ENCODE measurements at places on chromosomes 5 and 9. TPM values are rescaled to one million over a fixed set of nuclear protein-coding genes. Genes with fewer than 3 reads are reported as not detected.

Gene EQTN
- not detected for total RNA-seq

Gene PCDHGB3
- 1.8 TPM for total RNA-seq

Gene ANKRD20A1
- total RNA-seq = 1.8 TPM

Gene RNF208
- 2.7 TPM for total RNA-seq

GRCh38 chr9:89096807-89097206 is 81.8 kb downstream of the SHC3 start:
- no peak for DNase-seq
- H3K27me3 ChIP-seq = no peaks in the 10 kb centered on the region
- no peaks in the 10 kb centered on the region for H3K36me3 ChIP-seq
- no peak overlapping the region for H3K27ac ChIP-seq
- H3K4me3 ChIP-seq = no peak overlapping the region
- H3K4me1 ChIP-seq = no peaks in the 10 kb centered on the region

DNA sequence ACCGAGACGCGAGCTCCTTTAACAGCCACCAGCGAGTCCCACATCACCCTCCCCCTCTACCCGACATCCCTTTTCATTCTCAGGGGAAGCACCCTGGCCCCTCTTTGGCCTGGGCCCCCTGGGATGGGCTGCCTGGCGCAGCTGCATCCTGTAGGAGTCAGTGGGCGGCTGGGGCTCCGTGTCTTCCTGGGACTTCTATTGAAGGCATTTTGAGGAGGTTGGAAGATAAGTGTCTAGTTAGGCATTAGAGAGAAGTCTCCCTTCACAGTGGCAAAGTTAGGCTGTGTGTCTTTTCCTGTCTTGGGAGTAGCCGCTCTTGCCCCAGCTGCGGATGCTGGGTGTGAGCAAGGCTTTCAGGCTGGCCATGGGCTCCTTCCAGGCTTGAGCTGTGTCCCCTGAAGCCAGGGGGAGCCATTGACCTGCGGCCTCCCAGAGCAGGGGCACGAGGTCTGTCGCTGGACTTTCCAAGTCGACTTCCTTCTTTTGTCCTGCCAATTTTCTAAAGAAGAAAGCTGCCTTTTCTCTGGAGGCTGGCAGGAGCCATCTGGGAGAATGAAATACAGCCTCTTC is 18.6 kb upstream of the NKD2 start:
- H3K4me3 ChIP-seq = no peak overlapping the region
- H3K36me3 ChIP-seq = no peaks in the 10 kb centered on the region
- H3K4me1 ChIP-seq = peaks cover 9% of the 10 kb centered on the region
- peaks cover 73% of the 10 kb centered on the region for H3K27me3 ChIP-seq

DNA sequence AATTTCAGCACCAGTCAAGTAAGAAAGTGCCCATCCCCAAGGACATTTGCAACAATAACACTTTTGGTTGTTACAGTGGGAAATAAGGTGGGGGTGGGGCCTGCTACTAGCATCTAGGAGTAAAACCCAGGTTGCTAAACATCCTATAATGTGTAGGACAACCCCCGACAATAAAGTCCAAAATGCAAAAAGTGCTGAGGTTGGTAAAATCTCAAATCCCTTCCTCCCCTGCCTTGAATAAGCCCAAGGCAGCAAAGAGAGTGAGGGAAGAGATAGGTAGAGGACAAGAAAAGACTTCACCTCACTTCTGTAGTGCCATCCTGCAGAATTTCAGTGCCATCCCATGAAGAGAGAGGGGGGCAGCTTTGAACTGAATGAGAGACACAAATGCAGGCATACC is 117.5 kb upstream of the NIPBL start:
- H3K27ac ChIP-seq = no peak overlapping the region
- H3K4me1 ChIP-seq = no peaks in the 10 kb centered on the region
- no peak overlapping the region for H3K4me3 ChIP-seq
- H3K27me3 ChIP-seq = no peaks in the 10 kb centered on the region

DNA sequence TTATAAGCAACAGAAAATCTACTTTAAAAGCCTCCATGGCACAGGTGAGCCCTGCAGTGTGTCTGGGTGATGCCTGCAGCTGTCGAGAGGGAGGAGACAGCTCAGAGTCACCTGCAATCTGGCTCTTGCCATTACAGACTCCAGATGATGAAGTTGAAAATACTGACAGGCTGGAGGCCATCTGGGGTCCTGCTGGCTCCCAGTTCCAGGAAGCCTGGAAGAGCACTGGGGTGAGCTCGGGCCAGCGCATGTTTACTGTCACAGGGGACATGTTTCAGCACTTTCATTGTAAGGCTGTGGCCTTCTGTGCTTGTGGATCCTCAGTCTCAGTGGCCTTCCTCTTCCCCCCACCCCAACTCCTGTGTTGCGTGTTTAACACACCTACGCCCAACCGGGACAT is 28.4 kb downstream of the CEL start:
- H3K4me1 ChIP-seq = no peaks in the 10 kb centered on the region
- no peak overlapping the region for H3K27ac ChIP-seq
- no peak for DNase-seq
- no peaks in the 10 kb centered on the region for H3K27me3 ChIP-seq
- H3K4me3 ChIP-seq = no peak overlapping the region
- H3K36me3 ChIP-seq = no peaks in the 10 kb centered on the region

GRCh38 chr5:94693043-94693822 is 74.8 kb downstream of the SLF1 start:
- peaks cover 6% of the 10 kb centered on the region for H3K4me1 ChIP-seq
- H3K36me3 ChIP-seq = no peaks in the 10 kb centered on the region
- H3K27ac ChIP-seq = no peak overlapping the region
- DNase-seq = no peak
- H3K27me3 ChIP-seq = no peaks in the 10 kb centered on the region

GRCh38 chr5:80577707-80578106 is 7.6 kb upstream of the ANKRD34B start:
- no peaks in the 10 kb centered on the region for H3K36me3 ChIP-seq
- H3K4me3 ChIP-seq = no peak overlapping the region
- H3K4me1 ChIP-seq = no peaks in the 10 kb centered on the region

DNA sequence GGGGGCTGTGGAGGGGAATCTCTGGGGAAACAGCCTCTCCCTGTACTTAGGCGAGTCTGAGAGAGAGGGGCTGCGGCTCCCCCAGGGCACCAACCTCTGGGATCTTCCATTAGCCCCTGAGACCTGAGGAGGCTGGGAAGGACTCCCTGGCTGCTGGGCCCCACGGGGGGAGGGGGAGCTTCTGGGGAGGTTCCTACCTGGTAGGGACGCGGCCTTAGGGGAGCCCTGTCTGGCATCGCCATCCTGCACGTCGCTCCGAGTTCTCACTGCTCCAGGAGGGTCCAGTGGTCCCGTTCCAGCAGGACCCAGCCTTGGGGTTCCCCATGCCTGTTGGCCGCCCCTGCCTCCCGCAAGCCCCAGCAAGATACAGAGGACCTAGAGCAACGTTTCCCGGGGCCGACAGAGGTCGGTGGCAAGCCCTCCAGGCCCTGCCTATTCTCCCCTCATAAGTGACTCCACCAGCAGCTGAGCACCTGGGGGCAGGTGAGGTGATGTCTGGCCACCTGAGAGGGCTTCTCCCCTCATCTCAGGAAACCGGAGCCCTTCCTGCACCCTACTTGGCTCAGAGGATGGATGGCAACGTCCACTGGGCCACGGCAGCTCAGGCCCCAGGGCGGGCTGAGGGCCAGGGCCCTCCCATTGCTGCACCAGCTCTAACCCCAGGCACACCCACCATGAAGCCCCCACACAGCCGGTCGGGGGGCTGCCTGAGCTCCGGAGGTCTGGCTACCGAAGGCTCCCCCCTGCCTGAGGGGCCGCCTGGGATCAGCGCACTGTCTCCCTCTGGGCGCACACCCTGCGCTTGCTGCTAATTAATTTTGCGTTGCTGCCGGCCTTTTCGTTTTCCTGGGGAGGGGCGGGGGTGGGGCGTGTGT is 22.5 kb downstream of the TPPP start:
- H3K4me3 ChIP-seq = no peak overlapping the region
- peaks cover 17% of the 10 kb centered on the region for H3K36me3 ChIP-seq
- DNase-seq = no peak
- no peak overlapping the region for H3K27ac ChIP-seq

DNA sequence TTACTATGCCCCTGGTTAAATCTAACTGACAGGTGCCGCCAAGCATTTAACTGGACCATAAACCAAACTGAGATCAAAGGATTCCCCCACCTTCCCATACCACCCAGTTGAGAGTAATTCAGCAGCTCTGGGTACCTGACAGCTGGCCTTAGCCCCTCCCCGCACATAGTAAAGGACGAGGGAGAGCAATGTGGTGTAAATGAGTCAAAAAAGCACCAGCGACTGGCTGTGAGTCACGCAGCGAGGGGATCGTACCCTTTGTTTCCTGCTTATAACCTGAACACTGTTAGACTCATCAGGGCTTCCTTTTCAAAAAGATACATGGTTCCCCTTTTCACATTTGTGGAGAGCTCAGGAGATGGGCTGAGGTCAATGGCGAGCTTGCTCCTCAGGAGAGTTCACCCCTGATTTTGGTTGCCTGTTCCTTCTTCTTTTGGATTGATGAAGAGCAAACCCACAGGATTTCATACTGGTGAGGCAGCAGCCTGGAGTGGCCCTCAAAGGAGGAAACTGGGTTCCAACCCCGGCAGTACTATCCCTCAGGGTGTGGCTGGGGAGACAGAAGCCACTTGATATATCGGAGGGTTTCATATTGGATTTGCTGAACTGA is 71.5 kb downstream of the ANKRD33B start:
- H3K4me3 ChIP-seq = no peak overlapping the region
- peaks cover 27% of the 10 kb centered on the region for H3K4me1 ChIP-seq
- no peak for DNase-seq
- no peak overlapping the region for H3K27ac ChIP-seq
- H3K27me3 ChIP-seq = no peaks in the 10 kb centered on the region

GRCh38 chr5:124438903-124439281 is 307.5 kb downstream of the ZNF608 start:
- H3K36me3 ChIP-seq = no peaks in the 10 kb centered on the region
- no peaks in the 10 kb centered on the region for H3K27me3 ChIP-seq
- no peak for DNase-seq
- no peak overlapping the region for H3K4me3 ChIP-seq
- no peak overlapping the region for H3K27ac ChIP-seq
- no peaks in the 10 kb centered on the region for H3K4me1 ChIP-seq
